Keratinocyte (primary cell): ENCODE measurements at places on chromosomes 6 and 20. TPM values are rescaled to one million over a fixed set of nuclear protein-coding genes. Genes with fewer than 3 reads are reported as not detected.

The GTF2H4 gene
- 34.2 to 44.0 TPM (median 38.7 TPM) in 3 replicates for polyA plus RNA-seq

The CRISP2 gene
- not detected in 3 replicates for polyA plus RNA-seq

The FRMD1 gene
- polyA plus RNA-seq, result not detected in 3 replicates

The KCTD20 gene
- polyA plus RNA-seq, result 23.3 to 31.8 TPM (median 24.8 TPM) in 3 replicates

The SAPCD1 gene
- polyA plus RNA-seq, result 1.1 to 2.1 TPM (median 1.7 TPM) in 3 replicates

The ZNF165 gene
- 1.1 to 3.6 TPM (median 2.1 TPM) in 3 replicates for polyA plus RNA-seq

The GSTA3 gene
- not detected in 3 replicates for polyA plus RNA-seq

The TMEM74B gene
- 0.33 to 3.4 TPM (median 0.58 TPM) in 3 replicates for polyA plus RNA-seq

The FAM162B gene
- polyA plus RNA-seq, result not detected in 3 replicates

The NR2E1 gene
- polyA plus RNA-seq, result 0.04 TPM in 1 of 3 replicates, not detected in the others

The NKAIN4 gene
- polyA plus RNA-seq, result not detected in 3 replicates

DNA sequence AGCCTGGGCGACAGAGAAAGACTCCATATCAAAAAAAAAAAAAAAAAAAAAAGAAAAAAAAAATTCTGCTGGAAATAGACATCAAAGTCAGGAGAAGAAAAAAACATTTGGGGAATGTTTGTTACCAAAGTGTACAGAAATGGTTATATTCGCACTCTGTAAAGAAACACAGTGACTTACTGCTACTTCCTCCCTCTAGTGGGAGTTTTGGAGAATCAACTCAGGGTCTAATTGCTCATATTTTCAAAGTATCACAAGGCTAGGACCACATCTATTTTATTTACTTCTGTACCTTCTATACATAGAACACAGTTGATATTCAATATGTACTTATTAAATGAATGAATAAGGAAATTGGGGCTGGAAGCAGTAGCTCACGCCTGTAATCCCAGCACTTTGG lies 24.4 kb downstream of the ARG1 start:
- DNase-seq, result no peak

- no peak for DNase-seq
Measured at GRCh38 chr6:6738922-6739716, 150.6 kb downstream of the LY86 start.

DNA sequence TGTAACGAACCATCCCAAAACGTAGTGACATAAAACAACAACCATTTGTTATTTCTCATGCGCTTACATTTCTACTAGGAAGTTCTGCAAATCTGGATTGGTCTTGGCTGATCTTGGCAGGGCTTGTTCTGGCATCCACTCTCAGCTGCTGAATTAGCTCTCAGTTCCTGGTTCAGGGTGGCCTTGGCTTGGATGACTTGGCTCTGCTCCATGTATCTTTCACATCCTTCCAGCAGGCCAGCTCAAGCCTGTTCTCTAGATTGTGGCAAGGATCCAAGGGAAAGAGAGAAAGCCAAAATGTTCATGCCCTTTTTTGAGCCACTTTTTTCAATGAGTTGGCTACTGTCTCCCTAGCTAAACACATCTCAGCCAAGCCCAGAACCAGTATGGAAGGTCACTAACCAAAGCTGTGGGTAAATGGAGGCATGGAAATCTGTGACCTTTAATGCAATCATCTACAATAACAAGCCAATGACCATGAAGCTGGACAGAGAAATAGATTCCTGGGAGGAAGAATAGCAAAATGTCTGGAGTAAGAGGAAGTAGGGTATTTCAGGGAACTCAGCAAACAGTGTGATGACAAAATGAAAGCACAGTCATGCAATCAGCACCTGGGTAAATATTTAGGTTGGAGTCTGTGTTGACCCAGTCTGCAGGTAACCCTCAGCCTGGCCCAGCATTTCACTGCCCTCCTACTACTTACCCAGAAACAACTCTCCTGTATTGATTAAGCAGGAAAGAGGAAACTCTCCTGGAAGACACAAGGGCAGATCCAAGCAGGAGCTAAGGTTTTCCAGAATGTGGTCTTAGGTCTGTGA lies 32.7 kb upstream of the SNAP25 start:
- DNase-seq, result no peak

DNA sequence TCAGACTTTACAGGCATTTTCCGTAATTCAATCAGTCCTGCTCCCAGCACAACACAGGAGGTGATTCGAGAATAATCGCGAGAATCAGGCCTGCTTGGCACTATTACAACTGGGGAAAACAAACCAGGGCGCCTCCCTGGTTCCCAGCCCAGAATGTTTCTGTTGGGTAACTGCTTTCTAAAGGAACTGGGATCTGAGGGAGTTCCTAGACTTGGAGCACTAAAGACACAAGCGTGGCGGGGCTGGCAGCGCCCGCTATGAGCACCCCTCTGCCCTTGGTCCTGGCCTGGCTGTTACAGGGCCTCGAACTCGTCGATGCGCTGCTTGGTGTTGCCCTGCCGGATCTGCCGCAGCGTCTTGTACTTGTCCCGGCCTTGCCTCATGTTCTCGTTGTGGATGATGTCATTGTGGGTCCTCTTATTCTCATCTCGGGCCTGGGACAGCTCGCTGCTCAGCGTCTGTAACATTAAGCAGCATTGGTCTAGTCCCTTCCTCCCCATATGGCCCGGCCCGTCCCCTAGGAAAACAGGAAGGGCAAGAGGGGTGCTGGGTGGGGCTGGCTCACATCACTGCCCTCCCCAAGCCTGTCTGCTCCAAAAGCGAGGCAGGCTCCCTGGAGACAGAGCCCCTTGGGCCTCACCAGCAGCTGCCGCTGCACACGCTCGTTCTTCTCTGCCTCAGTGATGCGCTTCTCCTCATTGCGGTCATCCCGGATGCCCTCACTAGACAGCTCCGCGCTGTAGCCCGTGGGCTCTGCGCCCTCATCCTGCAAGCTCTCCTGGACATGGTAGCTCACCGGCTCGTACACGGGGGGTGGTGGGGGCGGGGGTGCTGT lies 52.3 kb downstream of the EZR start:
- no peak for DNase-seq

DNA sequence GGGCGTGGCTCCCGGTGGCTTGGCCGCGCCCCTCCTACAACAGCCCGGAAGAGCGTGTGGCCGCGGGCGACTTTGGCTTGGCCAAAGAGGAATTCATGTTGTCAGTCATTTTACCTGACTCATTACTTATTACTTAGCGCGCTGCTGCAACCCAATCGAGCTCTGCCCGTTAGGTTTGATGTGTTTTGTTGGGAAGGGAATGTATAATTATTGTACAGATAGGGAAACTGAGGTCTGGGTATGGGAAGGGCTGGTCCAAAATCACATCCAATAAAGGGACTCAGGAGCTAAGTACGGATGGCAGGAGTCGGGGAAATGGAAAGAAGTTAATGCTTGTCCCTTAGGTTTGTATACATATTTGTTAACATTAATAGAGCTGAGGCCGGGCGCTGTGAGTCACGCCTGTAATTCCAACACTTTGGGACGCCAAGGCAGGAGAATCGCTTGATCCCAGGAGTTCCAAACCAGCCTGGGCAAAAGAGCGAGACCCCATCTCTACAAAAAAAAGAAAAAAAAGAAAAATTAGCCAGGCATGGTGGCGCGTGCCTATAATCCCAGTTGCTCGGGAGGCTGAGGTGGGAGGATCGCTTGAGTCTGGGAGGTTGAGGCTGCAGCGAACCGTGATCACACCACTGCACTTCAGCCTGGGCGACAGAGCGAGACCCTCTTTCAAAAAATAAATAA lies 639 bp upstream of the ZNF335 start:
- DNase-seq, result no peak

DNA sequence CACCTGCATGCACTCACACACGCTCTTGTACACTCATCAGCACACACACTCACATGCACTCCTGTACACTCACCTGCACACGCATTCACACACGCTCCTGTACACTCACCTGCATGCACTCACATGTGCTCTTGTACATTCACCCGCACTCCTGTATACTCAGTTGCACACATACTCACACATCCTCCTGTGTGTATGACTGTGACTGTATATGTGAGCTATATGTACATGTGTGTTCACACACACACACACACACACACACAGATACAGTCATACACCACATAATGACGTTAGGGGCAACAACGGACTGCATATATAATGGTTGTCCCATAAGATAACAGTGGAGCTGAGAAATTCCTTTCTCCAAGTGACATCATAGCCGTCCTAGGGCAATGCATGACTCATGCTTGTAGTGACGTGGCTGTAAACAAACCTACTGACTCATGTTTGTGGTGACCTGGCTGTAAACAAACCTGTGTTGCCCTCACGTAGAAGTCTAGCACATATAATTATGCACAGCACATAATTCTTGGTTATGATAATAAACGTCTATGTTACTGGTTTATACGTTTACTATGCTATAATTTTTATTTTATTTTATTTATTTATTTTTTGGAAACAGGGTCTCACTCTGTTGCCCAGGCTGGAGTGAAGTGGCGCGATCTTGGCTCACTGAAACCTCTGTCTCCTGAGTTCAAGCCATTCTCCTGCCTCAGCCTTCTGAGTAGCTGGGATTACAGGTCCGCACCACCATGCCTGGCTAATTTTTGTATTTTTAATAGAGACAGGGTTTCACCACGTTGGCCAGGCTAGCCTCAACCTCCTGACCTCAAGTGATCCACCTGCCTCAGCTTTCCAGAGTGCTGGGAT lies 22.8 kb upstream of the TAF4 start:
- DNase-seq, result peak; percentile 60

- DNase-seq, result no peak
Measured at GRCh38 chr6:94751641-94752329, 825.5 kb upstream of the MANEA start.

DNA sequence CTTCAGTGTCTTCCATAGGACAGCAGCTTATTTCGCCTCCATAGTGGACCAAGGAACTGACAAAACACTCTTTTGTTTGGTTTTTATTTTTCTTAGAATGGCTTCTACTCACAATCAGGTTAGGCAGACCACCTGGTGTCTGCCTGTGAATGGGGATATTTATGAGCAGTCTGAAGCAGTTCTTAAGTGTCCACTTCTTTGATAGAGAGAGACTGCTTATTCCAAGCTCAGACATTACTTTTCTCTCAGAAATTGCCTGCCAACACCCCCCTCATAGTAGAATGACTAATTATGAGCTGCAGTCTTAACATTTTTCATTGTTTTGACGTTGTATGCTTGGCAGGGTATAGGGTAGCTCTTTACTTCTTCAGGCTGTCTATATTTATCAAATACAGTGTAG lies 174.7 kb downstream of the ZFAND3 start:
- no peak for DNase-seq

DNA sequence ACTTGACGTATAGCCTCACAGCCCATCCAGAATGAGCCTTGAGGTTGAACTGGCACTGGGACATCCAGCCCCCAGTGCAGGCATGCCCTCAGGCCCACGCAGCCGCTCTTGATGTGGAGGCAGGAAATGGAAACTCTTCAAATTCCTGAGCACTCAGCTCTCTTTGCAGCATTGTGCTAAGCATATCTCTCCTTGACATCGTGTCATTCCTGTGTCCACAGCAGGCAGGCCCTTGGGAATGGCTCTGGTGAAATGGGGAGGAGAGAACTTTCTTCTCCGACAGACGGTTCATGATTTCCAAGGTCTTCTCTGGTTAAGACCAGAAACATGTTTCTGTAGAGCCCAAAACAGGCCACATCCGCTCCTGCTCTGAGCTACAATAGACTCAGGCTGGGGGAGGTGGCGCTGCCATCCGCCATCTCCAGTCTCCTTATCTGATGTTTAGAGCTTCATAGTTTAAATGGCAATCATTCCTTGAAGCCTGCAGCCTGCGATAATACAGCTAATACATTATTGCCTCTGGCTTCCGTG lies 248.8 kb downstream of the CDH4 start:
- no peak for DNase-seq

DNA sequence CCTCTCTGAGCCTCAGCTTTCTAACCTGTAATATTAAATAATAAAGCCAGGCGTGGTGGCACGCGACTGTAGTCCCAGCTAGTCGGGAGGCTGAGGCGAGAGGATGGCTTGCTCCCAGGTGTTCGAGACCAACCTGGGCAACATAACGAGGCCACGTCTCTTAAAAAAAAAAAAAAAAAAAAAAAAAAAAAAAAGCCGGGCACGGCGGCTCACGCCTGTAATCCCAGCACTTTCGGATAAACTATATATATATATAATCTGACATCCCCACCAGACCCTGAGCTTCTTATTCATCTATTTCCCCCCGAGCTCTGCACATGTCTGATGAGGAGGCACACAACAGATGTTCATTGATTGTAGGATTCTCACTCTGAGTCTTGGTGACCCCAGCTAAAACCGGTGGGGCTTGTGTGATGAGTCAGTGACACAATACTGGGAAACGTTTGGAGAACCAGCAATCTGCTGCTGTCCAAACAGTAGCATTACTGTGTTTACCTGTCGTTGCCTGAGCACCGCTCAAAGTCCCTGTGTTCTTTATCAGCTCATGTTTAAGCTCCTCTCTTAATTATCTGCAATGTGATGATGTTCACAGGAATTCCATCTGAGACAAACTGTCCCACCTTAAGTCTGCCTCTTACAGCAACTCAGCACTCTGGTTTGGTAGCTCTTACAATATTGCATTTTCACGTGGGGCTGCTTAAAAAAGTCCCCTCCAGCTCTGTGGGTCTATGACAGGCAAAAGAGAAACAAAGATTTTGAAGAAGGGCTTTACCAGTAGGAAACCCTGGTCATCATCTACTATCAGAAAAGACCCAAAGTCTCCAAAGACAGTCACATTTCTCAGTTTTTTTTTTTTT lies 1.0 kb upstream of the SPATA2 start:
- DNase-seq, result no peak

DNA sequence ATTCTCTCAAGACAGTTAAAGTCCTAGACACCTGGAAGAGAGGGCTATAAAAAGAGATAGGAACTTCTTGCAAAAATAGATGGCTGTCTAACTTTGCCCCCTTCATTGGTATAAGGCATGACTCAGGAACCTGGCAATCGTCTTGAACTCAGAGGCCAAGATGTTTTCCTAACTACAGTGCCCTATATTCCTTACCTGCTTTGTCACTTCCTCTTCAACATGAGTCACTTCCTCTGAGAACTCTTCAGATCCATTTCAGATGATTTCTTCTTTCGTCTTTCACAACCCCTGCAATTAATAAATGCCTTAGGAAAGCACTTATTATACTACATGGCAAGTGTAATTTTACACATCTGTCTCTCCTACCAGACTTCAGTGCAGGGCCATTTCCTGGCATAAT lies 83.5 kb downstream of the HAO1 start:
- peak; percentile 67 for DNase-seq

GRCh38 chr6:75855052-75855451 lies 106.0 kb downstream of the MYO6 start:
- peak; percentile 4 for DNase-seq

GRCh38 chr20:3209257-3209945 lies at the start of gene ITPA:
Gene ITPA, plus strand, starts transcription at chr20:3209498. Its CDS starts 54 bp downstream, at chr20:3209552.
- DNase-seq, result no peak

GRCh38 chr6:167559675-167560479 lies 235.0 kb downstream of the TTLL2 start:
- DNase-seq, result no peak

DNA sequence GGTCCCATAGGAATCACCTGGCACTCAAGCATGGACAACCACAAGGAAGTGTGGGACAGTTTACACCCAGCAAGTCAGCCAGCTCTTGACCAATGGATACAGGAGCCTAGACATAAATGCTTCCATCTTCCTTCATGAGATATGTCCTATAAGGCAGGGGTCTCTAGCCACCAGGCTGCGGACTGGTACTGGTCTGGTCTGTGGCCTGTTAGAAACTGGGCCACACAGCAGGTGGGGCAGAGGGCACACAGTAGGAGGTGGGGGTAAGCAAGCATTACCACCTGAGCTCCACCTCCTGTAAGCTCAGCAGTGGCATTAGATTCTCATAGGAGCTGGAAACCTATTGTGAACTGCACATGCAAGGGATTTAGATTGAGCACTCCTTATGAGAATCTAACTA lies 437.1 kb downstream of the CD109 start:
- DNase-seq, result no peak
